ENCODE measurements at places on chromosomes 7 and 10.

DNA sequence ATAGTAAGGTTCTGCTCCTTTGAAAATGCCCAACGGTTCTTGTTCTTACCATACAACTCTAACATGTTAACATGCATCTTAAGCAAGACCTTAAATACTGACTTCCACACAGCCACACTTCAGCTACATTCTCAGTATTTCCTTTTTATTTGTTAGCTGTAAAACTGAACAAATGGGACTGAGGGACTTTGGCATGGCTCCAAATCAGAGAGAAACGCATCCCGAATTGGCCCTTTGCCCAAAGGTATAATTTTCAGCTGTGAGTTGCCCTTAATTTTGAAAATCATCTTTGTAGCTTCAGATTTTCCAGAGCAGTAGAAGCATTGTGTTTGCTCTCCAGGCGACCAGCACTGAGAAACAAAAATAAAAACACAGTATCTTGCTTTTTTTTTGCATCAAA lies 56.4 kb downstream of the NEUROD6 start:
- DNase-seq: no peak

DNA sequence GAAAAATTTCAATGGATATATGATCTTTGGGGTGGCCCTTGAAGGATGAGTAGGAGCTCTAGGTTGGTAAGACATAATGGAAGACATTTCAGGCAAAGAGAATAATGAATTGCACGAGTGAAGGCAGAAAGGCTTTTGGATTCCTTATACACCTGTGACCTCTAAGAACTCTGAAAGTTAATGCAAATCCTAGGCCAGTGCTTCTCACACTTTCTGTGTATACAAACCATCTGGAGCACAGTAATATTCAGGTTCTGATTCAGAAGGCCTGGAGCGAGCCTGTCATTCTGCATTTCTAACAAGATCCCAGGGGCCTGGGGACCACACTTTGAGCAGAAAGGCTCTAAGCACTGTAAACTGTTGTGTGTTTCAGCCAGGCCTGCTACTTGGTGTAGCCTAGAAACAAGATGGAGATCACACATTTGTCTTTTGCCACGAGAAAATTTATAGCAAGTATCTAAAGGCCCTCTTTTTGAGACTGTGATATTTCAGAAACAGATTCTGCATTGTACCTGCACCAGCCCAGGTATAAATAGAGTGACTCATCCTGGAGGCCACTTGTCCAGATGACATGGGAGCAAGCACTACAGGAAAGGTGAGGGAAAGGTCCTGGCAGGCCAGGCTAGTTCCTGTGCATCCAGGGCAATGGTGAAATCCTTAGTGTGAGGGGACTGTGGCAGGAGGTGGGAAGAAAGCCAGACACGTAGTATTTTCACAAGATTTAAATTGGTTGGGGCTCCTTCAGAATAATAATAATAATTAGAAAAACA lies 24.4 kb downstream of the MRPS33 start:
- no peak for DNase-seq

- DNase-seq: no peak
Observed at GRCh38 chr7:137449016-137449415, 105.5 kb upstream of the PTN start.

- no peak for DNase-seq
Observed at GRCh38 chr10:31875608-31876007, 53.0 kb downstream of the ARHGAP12 start.

DNA sequence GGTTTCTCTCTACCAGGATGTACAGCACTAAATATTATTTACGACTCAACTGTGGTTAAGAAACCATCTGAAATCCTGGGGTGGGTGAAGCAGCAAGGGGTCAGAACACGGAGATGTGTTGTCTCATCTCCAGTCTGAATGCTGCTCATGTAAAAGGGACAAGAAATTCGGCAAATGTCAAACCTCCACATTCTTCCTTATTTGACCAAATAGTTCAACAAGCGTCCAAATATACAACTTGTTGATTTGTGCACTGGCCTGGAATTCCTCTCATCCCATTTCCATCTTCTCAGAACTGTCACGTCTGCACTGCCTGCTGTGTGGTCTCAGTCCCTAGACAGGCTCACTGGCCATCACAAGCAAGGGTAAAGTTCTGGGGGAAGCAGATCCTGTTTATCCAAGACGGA lies 520.0 kb downstream of the PARD3 start:
- no peak for DNase-seq

GRCh38 chr10:110069502-110069982 lies 61.8 kb downstream of the ADD3 start:
- DNase-seq: no peak

GRCh38 chr10:101749047-101750016 lies 26.6 kb downstream of the FGF8 start:
- no peak for DNase-seq

DNA sequence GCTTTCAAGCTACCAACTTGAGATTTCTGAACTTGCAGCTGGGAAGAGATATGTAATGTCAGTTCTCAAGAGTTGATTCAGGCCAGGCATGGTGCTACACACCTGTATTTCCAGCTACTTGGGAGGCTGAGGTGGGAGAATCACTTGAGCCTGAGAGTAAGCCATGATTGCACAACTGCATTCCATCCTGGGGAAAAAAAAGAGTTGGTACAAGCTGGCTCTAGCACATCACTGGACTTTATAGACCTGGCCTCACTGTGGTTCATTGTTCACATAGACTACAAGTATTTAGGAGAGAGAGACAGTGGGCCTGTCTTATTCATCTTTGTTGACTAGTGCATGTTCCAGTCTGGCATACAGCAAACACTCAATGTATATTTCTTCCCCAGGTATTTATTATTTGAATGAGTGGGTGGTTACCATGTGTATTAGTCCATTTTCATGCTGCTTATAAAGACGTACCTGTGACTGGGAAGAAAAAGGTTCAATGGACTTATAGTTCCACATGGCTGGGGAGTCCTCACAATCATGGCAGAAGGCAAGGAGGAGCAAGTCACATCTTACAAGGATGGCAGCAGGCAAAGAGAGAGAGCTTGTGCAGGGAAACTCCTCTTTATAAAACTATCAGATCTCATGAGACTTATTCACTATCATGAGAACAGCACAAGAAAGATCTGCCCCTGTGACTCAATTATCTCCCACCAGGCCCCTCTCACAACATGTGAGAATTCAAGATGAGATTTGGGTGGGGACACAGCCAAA lies 176.5 kb downstream of the PFKFB3 start:
- no peak for DNase-seq

- no peak for DNase-seq
Observed at GRCh38 chr7:18064242-18064838, 36.7 kb upstream of the PRPS1L1 start.

DNA sequence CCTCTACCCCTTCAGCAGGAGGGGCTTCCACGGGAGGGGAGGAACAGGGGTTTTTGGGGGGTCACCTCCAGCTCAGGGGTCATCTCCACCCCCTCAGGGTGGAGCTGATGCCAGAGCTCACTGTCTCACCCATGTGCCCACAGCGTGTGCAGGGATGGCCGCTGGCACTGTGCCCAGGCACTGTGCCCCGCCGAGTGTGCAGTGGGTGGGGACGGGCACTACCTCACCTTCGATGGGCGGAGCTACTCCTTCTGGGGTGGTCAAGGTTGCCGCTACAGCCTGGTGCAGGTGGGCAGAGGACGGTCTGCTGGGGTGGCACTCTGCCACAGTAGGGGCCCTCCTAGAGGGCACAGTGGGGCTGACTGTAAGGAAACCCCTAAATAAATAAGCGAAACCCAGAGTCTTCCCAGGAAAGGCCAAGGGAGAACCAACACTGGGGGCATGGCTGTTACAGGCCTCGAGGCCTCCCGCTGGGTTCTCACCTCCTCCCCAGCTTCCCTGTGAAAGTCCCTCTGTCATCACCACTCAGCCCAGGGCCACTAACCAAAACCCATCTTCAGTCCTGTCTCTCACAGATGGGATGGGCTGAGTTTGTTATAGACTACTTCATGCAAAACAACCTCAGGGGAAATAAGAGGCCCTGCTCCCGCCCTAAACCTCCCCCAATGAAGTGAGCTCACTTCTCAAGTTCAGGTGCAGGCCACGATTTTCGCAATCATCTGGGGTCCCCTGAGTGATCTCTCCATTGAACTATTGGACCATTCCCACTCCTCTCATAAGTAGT lies 7.4 kb upstream of the ZNF467 start:
- no peak for DNase-seq

DNA sequence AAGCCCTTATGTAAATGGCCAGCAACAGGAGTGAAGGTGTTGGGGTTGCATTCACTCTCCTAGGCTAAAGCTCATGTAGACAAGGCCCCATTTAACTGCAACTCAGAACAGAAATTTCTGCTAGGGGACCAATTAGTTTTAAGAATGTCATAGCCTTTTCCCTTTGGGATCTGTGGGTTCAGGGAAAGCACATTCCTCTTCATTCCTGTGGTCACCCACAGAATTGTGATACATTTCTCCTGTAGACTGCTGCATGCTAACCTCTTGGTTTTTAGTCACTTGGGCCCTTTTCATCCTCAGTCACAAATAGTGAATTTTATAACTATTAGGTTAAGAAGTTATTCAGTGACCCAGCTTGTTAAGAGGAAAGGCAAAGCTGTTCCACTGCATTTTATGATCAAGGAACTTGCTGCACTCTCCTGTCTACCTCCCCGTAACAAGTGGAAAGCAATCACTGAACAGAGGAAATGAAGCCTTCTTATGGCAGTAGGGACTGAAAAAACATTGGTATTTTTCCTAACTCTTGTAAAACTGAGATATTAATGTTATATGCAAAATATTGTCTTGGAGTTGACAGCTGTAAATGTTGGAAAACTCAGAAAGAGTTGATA lies 124.9 kb downstream of the SND1 start:
- DNase-seq: no peak

DNA sequence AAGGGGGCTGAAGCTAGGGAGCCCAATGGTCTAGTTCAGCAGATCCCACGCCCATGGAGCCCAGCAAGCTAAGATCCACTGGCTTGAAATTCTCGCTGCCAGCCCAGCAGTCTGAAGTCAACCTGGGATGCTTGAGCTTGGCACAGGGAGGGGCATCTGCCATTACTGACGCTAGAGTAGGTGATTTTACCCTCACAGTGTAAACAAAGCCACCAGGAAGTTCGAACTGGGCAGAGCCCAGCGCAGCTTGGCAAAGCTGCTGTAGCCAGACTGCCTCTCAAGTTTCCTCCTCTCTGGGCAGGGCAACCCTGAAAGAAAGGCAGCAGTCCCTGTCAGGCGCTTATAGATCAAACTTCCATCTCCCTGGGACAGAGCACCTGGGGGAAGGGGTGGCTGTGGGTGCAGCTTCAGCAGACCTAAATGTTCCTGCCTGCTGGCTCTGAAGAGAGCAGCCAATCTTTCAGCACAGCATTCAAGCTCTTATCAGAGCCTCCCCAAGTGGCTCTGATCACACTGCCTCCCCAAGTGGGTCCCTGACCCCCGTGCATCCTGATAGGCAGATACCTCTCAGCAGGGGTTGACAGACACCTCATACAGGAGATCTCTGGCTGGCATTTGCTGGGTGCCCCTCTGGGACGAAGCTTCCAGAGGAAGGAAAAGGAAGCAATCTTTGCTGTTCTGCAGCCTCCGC lies 167.8 kb downstream of the CCDC71L start:
- DNase-seq: no peak

GRCh38 chr10:21525367-21526187 lies at the start of gene SKIDA1:
Gene SKIDA1, minus strand, starts transcription at chr10:21525682. Its CDS starts 7,860 bp downstream, at chr10:21517822.
- peak; percentile 85 for DNase-seq

- DNase-seq: peak; percentile 42
Observed at GRCh38 chr10:84194424-84195043, at the start of gene CDHR1. Gene CDHR1, plus strand, starts transcription at chr10:84194537. Its CDS starts 224 bp downstream, at chr10:84194761.

- DNase-seq: no peak
Observed at GRCh38 chr10:102200751-102201640, 25.1 kb upstream of the ELOVL3 start.

DNA sequence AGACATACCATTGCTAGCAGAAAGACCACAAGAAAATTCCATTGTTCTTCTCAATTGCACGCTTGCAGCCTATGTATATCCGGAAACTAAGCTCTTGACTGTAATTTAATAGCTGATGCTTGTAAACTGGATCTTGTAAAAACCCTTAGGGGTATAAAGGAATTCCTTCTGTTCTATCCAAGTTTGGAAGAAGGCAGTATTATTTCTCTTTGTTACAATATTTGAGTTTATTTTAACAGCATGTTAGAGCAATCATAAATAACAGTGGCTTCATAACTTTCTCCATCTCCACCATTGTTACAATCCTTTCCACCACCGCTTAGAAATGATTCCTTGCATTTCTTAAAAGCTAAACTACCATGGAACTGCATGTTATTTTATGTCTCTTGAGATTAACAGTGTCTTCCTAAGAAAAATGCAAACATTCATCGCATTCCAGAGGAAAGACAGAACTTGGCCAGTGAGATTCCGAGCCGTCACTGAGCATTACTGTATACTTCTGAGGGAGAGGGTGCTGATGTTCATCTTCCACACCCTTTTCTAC lies 92.5 kb downstream of the TRIL start:
- DNase-seq: no peak

DNA sequence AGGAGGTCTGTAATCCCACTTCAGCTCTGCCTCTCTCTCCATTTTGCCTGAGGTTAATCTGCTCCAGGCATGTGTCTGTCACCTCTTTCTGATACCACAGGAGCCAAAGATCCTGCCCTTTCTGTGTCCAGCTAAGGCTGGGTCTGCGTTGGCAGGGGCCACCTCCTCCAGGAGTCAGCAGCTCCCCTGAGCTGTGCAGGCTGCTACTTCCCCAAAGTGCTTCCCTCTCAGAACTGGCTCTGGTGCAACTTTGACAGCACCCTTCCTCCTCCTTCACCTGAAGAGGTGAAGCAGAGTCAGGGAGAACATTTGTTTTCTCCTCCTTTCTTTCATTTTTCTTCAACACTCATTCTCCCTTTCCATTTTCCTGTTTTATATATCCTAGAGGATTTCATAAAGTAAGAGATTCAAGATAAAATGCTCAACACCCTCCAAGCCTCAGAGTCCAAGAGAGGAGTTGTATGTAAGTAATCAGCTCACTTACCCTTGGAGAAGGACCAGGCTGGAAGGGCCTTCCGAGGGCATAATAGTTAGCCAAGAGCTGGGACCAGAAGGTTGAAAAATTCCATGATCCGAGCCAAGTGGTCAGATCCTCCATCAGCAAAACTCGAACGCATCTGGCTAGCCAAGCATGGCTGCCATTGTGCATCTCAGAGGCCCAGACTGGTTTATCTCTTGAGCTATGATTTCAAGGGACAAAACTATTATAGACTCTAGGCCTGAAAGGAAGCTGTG lies 257.3 kb downstream of the PTEN start:
- no peak for DNase-seq

DNA sequence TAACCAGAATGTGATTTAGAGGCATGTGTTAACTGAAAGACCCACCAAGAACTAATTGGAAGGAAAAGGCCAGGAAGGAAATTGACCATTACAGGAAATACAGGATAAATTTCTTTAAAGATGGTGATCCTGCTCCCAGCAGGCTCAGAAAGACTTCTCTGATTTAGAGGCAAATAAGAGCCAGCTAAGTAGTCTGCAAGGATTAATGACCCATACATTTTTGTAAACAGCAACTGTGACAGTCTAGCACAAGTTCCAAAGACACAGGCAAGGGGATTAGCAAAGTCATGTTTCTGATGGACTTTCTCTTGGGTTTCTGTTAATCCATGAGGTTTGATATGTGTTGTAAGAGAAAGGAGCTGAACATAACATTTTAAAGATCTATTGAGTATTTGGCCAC lies 425.0 kb downstream of the HTR7 start:
- DNase-seq: no peak

All from hypothalamus (tissue), 51 donors.